ENCODE measurements at places on chromosomes 7 and 10.

- no peak for DNase-seq
Measured at GRCh38 chr7:4519819-4520520, 162.1 kb upstream of the FOXK1 start.

GRCh38 chr7:40468891-40469864, 334.4 kb downstream of the SUGCT start:
- no peak for DNase-seq

DNA sequence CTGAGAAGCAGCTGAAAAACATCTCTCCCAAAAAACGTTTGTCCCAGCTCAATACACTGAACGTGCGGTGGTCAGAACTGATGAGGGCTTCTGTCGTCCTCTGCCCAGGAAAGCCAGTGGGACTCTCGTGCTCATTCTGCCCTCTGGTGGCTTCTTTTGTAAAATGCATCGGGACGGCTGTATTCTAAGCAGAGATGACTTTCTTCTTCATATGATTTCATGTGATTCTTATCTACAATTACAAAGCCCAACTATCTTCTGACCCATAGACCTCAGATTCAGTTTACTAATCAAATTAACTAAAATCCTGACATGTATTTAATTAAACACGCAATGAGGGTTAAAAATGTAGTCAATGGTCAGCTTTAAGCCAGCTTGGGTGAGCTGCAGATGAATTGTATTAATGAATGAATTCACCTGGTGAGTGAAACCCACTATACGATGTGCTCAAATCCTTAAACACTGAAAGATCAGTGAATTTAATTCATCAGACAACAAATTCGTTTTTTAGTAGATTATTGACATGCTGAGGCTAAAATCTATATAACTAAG, 117.6 kb upstream of the FAM204A start:
- peak; percentile 64 for DNase-seq

- no peak for DNase-seq
Measured at GRCh38 chr10:44724415-44725174, 186.5 kb upstream of the TMEM72 start.

- DNase-seq: no peak
Measured at GRCh38 chr7:116235380-116235779, 25.0 kb downstream of the TES start.

GRCh38 chr10:70430493-70431445, 10.7 kb downstream of the NODAL start:
- DNase-seq: no peak

DNA sequence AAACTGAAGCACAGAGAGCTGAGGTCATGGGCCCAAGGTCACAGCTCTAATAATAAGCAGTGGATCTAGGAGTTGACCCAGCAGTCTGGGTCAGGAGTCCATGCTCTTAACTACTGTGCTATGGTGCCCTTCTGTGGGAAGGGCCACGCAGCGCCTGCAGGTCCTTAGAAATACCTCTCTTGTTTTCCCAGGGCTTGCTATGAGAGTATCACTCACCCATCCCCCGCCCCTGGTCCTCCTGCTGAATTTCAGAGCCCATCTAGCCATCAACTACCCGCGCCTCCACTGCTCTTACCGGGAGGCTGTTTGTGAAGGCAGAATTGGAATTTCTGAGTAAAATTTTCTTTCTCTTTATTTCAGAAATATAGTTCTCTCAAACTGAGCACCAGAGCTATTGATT, 27.3 kb upstream of the CRHR2 start:
- DNase-seq: no peak

GRCh38 chr10:131002031-131002861, 309.3 kb downstream of the TCERG1L start:
- DNase-seq: no peak
